Ovary (tissue), 10 donors: ENCODE measurements at places on chromosomes 13 and 19. TPM values are rescaled to one million over a fixed set of nuclear protein-coding genes. Genes with fewer than 3 reads are reported as not detected.

GRCh38 chr13:103663996-103664395, 597.8 kb upstream of the SLC10A2 start:
- H3K27me3 ChIP-seq = no peaks in the 10 kb centered on the region
- no peak overlapping the region for H3K4me3 ChIP-seq
- no peaks in the 10 kb centered on the region for H3K36me3 ChIP-seq
- no peak overlapping the region for H3K27ac ChIP-seq

- H3K4me3 ChIP-seq = no peak overlapping the region
- no peak overlapping the region for H3K27ac ChIP-seq
- no peaks in the 10 kb centered on the region for H3K27me3 ChIP-seq
- no peaks in the 10 kb centered on the region for H3K36me3 ChIP-seq
- H3K4me1 ChIP-seq = no peaks in the 10 kb centered on the region
Measured at GRCh38 chr19:43738780-43739211, 16.0 kb downstream of the SMG9 start.

DNA sequence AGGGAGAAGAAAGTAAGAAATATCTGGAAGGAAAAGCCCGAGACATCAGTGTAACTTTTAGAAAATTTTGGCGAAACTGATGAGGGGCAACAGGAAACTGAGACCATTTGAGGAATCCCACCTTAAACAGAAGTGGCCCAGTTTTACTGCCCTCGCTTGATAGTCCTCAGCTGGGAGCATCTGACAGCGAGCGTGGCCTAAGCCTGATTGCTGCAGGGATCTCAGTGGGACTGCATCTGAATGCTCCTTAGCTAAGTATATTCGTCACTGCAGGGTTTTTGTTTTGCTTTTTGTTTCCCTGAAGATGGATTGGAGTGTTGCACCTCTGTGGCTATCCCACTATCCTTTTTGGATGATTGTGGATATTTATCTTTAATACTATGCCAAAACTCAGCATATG, 262.7 kb upstream of the KLHL1 start:
- no peaks in the 10 kb centered on the region for H3K36me3 ChIP-seq
- H3K4me3 ChIP-seq = no peak overlapping the region
- DNase-seq = no peak
- H3K4me1 ChIP-seq = no peaks in the 10 kb centered on the region

- H3K4me1 ChIP-seq = no peaks in the 10 kb centered on the region
- H3K27ac ChIP-seq = no peak within 1 kb of the TSS
- no peaks in the 10 kb centered on the region for H3K36me3 ChIP-seq
- no peak for DNase-seq
- H3K4me3 ChIP-seq = no peak within 1 kb of the TSS
Measured at GRCh38 chr19:45160870-45161737, at the start of gene NKPD1. NKPD1 (minus strand) TSS chr19:45160982; CDS start chr19:45160150, 832 bp downstream.

Gene ETV2
- total RNA-seq = 2.3 TPM

GRCh38 chr19:35264268-35265125, 4.3 kb upstream of the USF2 start:
- H3K4me3 ChIP-seq = no peak overlapping the region
- no peaks in the 10 kb centered on the region for H3K27me3 ChIP-seq
- peaks cover 16% of the 10 kb centered on the region for H3K4me1 ChIP-seq
- H3K27ac ChIP-seq = no peak overlapping the region
- H3K36me3 ChIP-seq = no peaks in the 10 kb centered on the region

DNA sequence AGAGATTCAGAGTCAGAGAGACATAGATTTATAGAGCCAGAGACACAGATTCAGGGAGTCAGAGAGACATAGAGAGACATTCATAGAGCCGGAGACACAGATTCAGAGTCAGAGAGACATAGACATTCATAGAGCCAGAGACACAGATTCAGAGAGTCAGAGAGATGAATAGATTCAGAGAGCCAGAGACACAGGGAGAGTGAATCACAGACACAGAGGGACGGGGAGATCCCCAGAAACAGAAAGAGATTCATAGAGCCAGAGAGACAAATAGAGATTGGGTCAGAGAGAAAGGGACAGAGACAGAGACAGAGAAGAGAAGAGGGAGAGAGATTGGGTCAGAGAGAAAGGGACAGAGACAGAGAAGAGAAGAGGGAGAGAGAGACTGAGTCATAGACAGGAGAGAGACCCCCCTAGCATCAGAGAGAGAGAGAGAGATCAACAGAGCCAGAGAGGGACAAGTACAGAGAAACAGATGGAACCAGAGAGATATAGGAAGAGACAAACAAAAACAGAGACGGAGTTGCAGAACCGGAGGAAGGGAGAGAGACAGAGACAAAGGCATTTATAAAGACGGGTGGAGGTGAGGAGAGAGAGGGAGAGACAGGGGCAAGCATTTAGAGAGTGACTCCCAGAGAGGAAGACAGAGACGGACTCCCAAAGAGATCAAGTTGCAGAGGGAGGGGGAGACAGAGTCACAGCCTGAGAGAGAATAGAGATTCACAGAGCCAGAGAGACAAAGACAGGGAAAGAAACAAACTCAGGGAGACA, 1.1 kb upstream of the PRKCG start:
- H3K4me1 ChIP-seq = peaks cover 6% of the 10 kb centered on the region
- no peaks in the 10 kb centered on the region for H3K27me3 ChIP-seq
- no peak overlapping the region for H3K27ac ChIP-seq

Gene HTR2A
- total RNA-seq = 0.12 TPM

GRCh38 chr13:48562296-48563066, 29.6 kb upstream of the RCBTB2 start:
- H3K27ac ChIP-seq = no peak overlapping the region
- no peak for DNase-seq
- peaks cover under 1% of the 10 kb centered on the region for H3K4me1 ChIP-seq

GRCh38 chr13:107099661-107100060, 531.7 kb upstream of the ARGLU1 start:
- no peak overlapping the region for H3K4me3 ChIP-seq
- no peaks in the 10 kb centered on the region for H3K36me3 ChIP-seq
- no peak overlapping the region for H3K27ac ChIP-seq
- no peak for DNase-seq

- DNase-seq = no peak
- H3K36me3 ChIP-seq = no peaks in the 10 kb centered on the region
- H3K4me3 ChIP-seq = no peak overlapping the region
- peaks cover 2% of the 10 kb centered on the region for H3K4me1 ChIP-seq
Measured at GRCh38 chr19:15675560-15675959, 2.7 kb downstream of the CYP4F12 start.

- H3K27ac ChIP-seq = no peak overlapping the region
- peaks cover 8% of the 10 kb centered on the region for H3K4me1 ChIP-seq
- no peaks in the 10 kb centered on the region for H3K27me3 ChIP-seq
- H3K4me3 ChIP-seq = no peak overlapping the region
- DNase-seq = no peak
Measured at GRCh38 chr13:33150662-33151061, 134.4 kb downstream of the KL start.

GRCh38 chr13:102584434-102584833, 12.4 kb upstream of the TPP2 start:
- no peak for DNase-seq
- no peaks in the 10 kb centered on the region for H3K36me3 ChIP-seq
- H3K4me3 ChIP-seq = no peak overlapping the region
- H3K27me3 ChIP-seq = no peaks in the 10 kb centered on the region
- H3K27ac ChIP-seq = no peak overlapping the region
- no peaks in the 10 kb centered on the region for H3K4me1 ChIP-seq

- no peak overlapping the region for H3K4me3 ChIP-seq
- DNase-seq = no peak
- no peaks in the 10 kb centered on the region for H3K27me3 ChIP-seq
Measured at GRCh38 chr13:97295283-97296182, 73.4 kb downstream of the MBNL2 start.

- no peak overlapping the region for H3K27ac ChIP-seq
- no peaks in the 10 kb centered on the region for H3K27me3 ChIP-seq
- no peak overlapping the region for H3K4me3 ChIP-seq
Measured at GRCh38 chr19:13803038-13803437, 7.8 kb downstream of the ZSWIM4 start.

Gene TMEM86B
- total RNA-seq = 3.2 TPM

GRCh38 chr19:40155749-40156265, 35.4 kb upstream of the MAP3K10 start:
- DNase-seq = no peak
- no peak overlapping the region for H3K4me3 ChIP-seq
- H3K27ac ChIP-seq = no peak overlapping the region
- no peaks in the 10 kb centered on the region for H3K27me3 ChIP-seq
- H3K36me3 ChIP-seq = no peaks in the 10 kb centered on the region
- peaks cover 1% of the 10 kb centered on the region for H3K4me1 ChIP-seq

Gene PNMA8A
- total RNA-seq = 34.9 TPM

DNA sequence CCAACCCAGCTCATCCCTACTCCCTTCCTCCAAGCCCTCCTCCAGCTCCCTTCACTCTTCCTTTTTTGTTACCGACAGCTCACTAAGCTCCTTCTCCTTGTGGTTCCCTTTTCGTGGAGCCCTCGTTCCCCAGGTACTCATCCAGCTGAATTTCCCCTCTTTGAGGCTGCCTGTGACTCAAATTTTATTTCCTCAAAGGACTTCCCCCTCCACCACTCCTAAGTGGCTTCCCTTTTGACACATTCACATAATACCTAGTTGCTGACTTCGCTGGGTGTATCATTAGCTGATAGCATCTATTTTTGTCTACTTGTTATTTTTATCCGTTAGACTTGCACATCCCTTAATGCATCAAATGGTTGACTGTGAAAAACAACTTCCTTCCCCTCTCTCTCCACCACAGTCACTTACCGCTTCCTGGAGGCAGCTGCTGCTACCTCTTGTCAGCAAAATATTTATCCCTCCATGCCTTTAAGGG, 14.5 kb downstream of the FFAR2 start:
- H3K4me1 ChIP-seq = peaks cover 8% of the 10 kb centered on the region
- H3K36me3 ChIP-seq = no peaks in the 10 kb centered on the region
- H3K27ac ChIP-seq = no peak overlapping the region
- no peak for DNase-seq
- H3K27me3 ChIP-seq = no peaks in the 10 kb centered on the region

DNA sequence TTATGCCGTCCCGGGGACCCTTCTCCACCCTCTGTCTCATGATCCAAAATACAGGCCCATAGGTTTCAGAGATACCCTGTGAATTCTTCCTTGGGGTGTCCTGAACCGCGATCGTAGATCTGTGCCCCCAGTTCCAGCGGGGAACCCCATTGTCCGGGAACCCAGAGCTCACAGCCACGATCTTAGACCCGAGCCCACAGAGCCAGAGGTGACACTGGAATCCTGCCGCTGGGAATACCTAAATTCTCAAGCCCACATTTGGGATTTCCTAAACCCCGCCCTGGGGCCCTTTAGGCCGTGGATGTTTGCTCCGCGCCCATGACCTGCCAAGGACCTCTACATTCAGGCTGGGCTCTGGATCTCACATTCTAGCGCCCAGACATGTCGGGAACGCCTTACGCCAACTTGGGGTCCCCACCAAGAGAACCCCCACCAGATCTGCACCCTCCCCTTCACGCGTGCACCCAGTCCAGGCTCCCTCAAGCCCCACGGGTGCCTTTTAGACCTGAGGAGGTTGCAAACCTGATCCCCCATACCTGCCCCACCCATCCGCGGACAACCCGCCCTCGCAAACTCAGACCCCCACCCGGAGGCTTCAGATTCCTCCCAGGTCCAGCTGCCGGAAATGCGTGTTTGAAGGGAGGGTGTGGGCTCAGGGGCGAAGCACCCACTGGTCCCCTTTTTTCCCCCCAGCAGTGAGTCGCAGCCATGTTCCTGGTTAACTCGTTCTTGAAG, 605 bp downstream of the CAPNS1 start:
- peak overlapping the region; percentile 89 for H3K27ac ChIP-seq
- H3K4me1 ChIP-seq = peaks cover 6% of the 10 kb centered on the region
- H3K27me3 ChIP-seq = no peaks in the 10 kb centered on the region

- H3K36me3 ChIP-seq = no peaks in the 10 kb centered on the region
- DNase-seq = no peak
- H3K27me3 ChIP-seq = peaks cover 2% of the 10 kb centered on the region
- no peak overlapping the region for H3K27ac ChIP-seq
- no peak overlapping the region for H3K4me3 ChIP-seq
- no peaks in the 10 kb centered on the region for H3K4me1 ChIP-seq
Measured at GRCh38 chr19:54319049-54319448, 6.1 kb upstream of the LILRA5 start.

Gene CCDC8
- total RNA-seq = 72.5 TPM

Gene PSG11
- not detected for total RNA-seq

Gene RASIP1
- total RNA-seq = 4.9 TPM

DNA sequence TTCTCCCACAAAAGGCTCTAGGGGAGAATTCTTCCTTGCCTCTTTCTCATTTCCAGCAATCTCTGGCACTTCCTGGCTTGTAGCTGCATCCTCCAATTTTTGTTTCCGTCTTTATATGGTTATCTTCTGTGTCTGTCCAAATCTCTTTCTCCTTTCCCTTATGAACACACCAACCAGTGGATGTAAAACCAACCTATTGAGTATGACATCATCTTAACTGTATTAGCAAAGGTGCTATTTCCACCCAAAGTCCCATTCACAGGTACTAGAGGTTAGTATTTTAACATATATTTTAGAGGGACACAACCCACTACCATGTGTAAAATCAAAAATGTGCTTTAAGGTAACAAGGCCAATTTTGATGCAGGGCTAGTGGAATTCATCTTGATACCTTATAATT, 129.0 kb downstream of the RAP2A start:
- no peak overlapping the region for H3K4me3 ChIP-seq
- H3K36me3 ChIP-seq = no peaks in the 10 kb centered on the region
- H3K4me1 ChIP-seq = no peaks in the 10 kb centered on the region
